Left lobe of liver (tissue), 2 donors: ENCODE measurements at places on chromosomes 6 and 20. TPM values are rescaled to one million over a fixed set of nuclear protein-coding genes. Genes with fewer than 3 reads are reported as not detected.

Gene GMEB2
- total RNA-seq, result 4.5 TPM

Gene RFX6
- not detected for total RNA-seq

Gene C20orf144
- total RNA-seq, result not detected

Gene OOEP
- total RNA-seq, result 0.18 TPM

Gene NFKBIE
- total RNA-seq, result 2.8 TPM

Gene AVP
- not detected for total RNA-seq
